Caco-2 (cell line): ENCODE measurements at places on chromosomes 1 and 21. TPM values are rescaled to one million over a fixed set of nuclear protein-coding genes. Genes with fewer than 3 reads are reported as not detected.

- no peak for DNase-seq
Measured at GRCh38 chr1:199269241-199269640, 630.4 kb downstream of the PTPRC start.

- DNase-seq = no peak
Measured at GRCh38 chr1:31483012-31483946, 70.3 kb downstream of the SERINC2 start.

DNA sequence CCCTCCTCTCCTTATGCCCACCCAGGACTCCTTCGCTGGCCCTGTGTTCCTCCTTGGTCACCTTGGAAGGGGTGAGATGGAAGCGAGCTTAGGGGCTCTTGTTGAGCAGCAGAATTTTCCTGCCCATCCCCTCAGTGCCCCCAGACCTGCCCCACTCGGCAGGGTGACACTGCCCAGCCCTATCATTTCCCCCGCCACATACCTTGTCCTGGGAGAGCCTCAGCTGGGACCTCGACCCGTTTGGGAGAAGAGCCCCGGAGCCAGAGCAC lies 1.4 kb upstream of the FNDC5 start:
- no peak for DNase-seq

DNA sequence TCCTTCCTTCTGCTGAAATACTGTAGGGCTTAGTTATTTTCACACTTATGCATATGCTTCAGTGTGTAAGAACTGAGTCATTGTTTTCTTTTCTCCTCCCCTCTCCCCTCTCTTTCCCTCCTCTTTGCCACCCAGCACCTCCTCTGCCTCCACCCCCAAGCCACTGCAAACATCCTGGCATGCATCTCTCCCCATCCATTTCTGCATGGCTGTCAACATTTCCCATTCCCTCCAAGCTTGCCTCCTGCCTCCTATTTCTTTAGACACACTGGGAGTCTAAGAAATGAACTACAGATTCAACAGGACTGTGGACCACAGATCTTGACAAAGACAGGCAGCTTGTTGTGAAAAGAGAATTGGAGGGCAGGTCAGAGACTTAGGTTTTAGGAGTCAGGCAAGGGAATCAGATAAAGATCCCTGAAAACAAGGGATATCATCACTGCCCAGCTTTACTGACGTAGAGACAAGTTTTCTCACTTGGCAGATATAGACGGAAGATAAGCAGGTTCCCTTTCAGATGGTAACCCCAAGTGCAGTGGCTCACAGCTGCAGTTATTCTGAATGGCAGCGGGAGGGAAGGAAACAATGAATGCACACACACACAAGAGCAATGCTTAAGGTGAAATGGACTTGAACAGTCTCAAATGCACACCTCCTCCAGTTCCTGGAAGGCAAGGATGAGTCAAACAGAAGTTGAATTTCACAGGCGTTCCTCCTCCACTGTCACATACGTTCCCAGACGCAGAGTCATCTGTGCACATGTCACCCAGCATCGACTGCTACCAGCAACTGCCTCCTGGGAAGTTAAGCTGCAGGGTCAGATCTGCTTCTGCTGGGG lies 56.1 kb downstream of the HIVEP3 start:
- DNase-seq = no peak

DNA sequence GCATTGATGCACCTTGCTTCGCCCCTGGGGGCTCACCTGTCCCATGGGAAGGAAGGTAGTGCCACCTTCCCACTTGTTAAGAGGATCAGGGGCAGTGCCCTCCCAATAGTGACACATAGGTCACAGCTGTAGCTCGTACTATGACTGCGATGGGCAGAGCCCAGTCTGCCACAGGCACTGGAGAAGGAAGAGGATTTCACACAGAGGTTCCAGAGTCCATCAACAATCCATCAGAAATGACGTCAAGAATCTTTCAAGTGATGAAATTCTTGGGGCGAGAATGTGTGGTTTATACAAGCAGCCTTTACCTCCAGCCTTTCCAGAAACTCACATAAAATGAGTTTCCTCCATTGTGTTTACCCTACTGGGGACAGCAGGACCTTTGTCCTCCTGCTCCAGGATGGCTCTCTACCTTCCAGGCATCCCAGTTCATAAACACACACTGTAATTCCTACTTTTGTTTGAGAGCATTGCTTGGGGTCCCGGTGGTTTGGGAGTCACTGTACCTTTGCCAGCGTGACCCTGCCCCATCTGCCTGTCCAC lies 260.6 kb upstream of the VAMP3 start:
- no peak for DNase-seq

DNA sequence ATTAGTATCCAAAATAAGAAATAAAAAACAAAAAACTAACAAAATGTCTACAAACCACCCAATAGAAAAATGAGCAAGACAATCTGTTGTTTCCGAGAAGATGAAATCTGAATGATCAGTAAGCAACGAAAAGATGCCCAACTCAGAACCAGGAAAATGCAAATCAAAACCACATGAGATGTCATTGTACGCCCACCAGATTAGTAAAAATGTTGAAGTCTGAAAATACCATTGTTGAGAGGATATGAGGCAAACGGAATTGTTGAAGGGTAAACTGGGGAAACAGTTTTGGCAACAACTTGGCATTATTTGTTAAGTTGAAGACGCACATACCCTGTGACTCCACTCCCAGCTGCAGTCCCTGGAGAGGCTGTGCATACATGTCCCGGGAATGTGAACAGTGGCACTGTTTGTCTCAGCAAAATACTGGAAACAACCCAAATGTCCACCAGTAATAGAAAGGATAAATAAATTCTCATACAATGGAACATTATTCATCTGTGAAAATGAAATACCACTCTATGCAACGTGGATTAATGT lies 10.6 kb downstream of the ZBTB17 start:
- DNase-seq = no peak

CSF3R gene
- total RNA-seq = 1.3 and 1.4 TPM in 2 replicates

APP gene
- total RNA-seq = 324 and 331 TPM in 2 replicates
